Thoracic aorta endothelial cell (primary cell): ENCODE measurements at places on chromosomes 12 and 14. TPM values are rescaled to one million over a fixed set of nuclear protein-coding genes. Genes with fewer than 3 reads are reported as not detected.

The INHBC gene
- total RNA-seq, result not detected in 2 replicates

The SMIM41 gene
- 0.13 TPM in 1 of 2 replicates, not detected in the other for total RNA-seq

The KRT6C gene
- not detected in 2 replicates for total RNA-seq

The GPX2 gene
- not detected in 2 replicates for total RNA-seq

The NRL gene
- total RNA-seq, result 0.40 and 0.57 TPM in 2 replicates

The IGFBP6 gene
- total RNA-seq, result 12.2 and 15.7 TPM in 2 replicates

The GPR84 gene
- total RNA-seq, result not detected in 2 replicates

The TIGAR gene
- 30.5 and 37.4 TPM in 2 replicates for total RNA-seq

The CEBPE gene
- not detected in 2 replicates for total RNA-seq

The TOGARAM1 gene
- 21.5 and 23.3 TPM in 2 replicates for total RNA-seq

The OASL gene
- under 0.01 and 0.29 TPM in 2 replicates for total RNA-seq

The POLE gene
- total RNA-seq, result 43.0 and 48.2 TPM in 2 replicates

The BHLHE41 gene
- 0.07 and 0.53 TPM in 2 replicates for total RNA-seq

The SDR9C7 gene
- not detected in 2 replicates for total RNA-seq

The OR4K17 gene
- not detected in 2 replicates for total RNA-seq

The ANKS1B gene
- total RNA-seq, result 0.43 and 1.1 TPM in 2 replicates

The PPM1A gene
- total RNA-seq, result 25.9 and 28.4 TPM in 2 replicates

The P2RX2 gene
- not detected in 2 replicates for total RNA-seq

The MUCL1 gene
- total RNA-seq, result not detected in 2 replicates

The SMCO3 gene
- 0.13 TPM in 1 of 2 replicates, not detected in the other for total RNA-seq

The ZCCHC8 gene
- total RNA-seq, result 30.6 and 32.0 TPM in 2 replicates

The CCDC197 gene
- total RNA-seq, result not detected in 2 replicates

The CCDC184 gene
- 0.13 and 0.36 TPM in 2 replicates for total RNA-seq

The CRIP1 gene
- 0.53 and 0.79 TPM in 2 replicates for total RNA-seq

The SENP1 gene
- total RNA-seq, result 36.9 and 37.1 TPM in 2 replicates

The OLR1 gene
- total RNA-seq, result not detected in 2 replicates

The PIWIL1 gene
- total RNA-seq, result not detected in 2 replicates

The EID3 gene
- 35.5 and 38.6 TPM in 2 replicates for total RNA-seq

The SAMD15 gene
- total RNA-seq, result 1.7 and 2.4 TPM in 2 replicates

The LMNTD1 gene
- total RNA-seq, result not detected in 2 replicates

The SERPINA9 gene
- total RNA-seq, result not detected in 2 replicates

The GPR68 gene
- total RNA-seq, result 0.36 and 0.40 TPM in 2 replicates

The FAM90A1 gene
- not detected in 2 replicates for total RNA-seq

The RNASE9 gene
- not detected in 2 replicates for total RNA-seq

The IGF1 gene
- total RNA-seq, result under 0.01 and 0.27 TPM in 2 replicates

The BICDL1 gene
- not detected in 2 replicates for total RNA-seq

The DLK1 gene
- not detected in 2 replicates for total RNA-seq

The GSC gene
- not detected in 2 replicates for total RNA-seq

The GALNT9 gene
- total RNA-seq, result 0.40 TPM in 1 of 2 replicates, not detected in the other

The WDHD1 gene
- 23.9 and 31.1 TPM in 2 replicates for total RNA-seq

The C12orf76 gene
- total RNA-seq, result 8.3 and 10.2 TPM in 2 replicates

The PLCZ1 gene
- 0.27 TPM in 1 of 2 replicates, not detected in the other for total RNA-seq

The TTC8 gene
- total RNA-seq, result 14.5 and 21.3 TPM in 2 replicates

The HCAR1 gene
- total RNA-seq, result not detected in 2 replicates

The JDP2 gene
- 3.3 and 6.1 TPM in 2 replicates for total RNA-seq

The KCNK10 gene
- total RNA-seq, result not detected in 2 replicates

The KIF26A gene
- total RNA-seq, result 12.4 and 23.5 TPM in 2 replicates

The RFLNA gene
- 5.8 and 18.9 TPM in 2 replicates for total RNA-seq

The LUM gene
- total RNA-seq, result 1.0 and 2.4 TPM in 2 replicates
